Activated T-helper 1 cell treated with Interleukin-2 at 50 U/mL for 16 hours (primary cell): ENCODE measurements at places on chromosomes 7 and 10.

- DNase-seq = no peak
Measured at GRCh38 chr7:35365523-35365922, 111.6 kb upstream of the TBX20 start.

DNA sequence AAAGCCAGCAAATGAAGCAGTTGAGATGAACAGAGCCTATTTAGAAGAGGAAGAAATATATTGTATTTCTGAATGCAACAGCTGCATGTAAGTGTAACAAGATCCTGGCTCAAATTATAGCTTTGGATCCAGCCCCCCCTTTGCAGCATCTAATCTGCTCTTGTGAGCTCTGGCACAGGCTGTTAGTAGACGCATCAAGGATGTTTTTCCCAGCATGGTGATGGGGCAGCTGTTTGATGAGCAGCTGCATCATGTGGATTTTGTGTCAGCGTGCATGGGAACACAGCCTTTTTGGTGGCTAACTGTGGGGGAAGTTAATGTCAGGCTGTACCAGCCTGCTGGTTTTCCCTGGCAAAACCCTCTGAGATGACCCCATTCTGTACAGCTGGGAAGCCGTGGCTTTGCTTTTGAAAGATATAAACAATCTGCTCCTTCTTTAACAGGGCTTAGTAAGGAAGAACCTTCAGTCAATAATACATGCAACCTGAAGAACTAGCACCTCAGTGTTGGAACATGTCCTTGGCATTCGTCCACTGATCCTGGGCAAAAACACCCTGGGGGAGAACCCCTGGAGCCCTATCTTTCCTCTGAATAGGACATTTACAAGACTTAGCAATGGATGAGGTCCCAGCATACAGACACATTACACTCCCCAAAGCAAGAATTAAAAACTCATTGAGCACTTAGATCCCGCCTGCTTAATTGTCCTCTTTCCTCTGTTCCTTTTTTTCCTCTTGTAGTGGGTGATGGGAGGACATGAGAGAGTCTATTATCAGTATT lies 70.6 kb downstream of the NPS start:
- no peak for DNase-seq

DNA sequence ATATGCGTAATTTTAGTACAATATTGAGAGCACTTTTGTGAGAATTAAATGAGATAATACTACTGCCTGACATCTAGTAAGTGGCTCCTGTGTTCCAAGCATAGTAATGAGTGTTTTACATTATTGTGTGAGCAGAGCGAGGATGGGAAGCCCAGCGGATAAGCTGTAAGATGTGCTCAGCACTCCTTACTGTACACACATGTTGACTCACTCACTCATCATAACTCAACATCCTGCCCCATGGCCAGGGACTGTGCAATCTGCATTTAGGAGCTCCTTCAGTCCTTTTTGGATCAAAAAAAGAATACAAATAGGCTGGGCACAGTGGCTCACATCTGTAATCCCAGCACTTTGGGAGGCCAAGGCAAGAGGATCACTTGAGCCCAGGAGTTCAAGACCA lies 72.9 kb upstream of the NEBL start:
- no peak for DNase-seq

- no peak for DNase-seq
Measured at GRCh38 chr7:155529346-155529745, 17.0 kb downstream of the CNPY1 start.

DNA sequence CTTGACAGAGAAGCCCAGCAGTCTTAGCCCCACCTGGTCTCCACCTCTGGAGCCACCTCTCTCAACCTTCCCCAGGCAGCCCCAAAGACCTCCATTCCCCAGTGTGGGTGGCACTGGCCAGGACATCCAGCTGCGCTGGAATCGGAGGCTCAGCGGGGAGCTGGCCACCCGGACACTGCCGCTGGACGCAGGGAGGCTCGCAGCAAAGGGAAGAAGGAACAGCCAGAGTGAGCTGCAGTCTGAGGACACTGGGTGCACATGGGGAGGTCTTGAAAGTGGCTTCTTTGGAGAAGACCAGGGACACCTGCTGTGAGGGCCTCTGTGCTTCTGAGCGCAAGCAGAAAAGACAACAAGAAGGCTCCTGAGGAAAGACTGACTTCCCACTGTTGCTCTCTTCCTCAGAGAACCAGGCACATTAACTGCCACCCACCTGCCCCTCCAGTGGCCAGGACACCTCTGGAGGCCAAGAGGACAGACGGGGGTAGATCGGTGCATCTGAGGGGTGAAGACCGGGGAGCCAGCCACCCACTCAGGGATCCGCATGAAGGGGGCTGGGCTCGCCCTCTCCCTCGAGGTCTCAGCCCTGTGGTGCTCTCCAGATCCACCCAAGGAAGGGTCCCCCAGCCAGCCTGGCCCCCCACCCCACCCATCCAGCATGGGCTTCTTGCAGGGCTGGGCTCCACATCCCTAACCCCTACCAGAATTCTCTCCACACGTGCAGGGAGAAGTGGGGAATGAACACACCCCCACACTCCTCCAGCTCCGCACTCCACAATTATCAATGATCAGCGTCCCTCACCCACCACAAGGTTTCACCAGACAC lies 1.8 kb downstream of the CAMK2B start:
- DNase-seq = no peak

- DNase-seq = no peak
Measured at GRCh38 chr7:17293481-17293880, 5.0 kb upstream of the AHR start.

GRCh38 chr10:209357-209756 lies 74.1 kb downstream of the ZMYND11 start:
- DNase-seq = no peak

DNA sequence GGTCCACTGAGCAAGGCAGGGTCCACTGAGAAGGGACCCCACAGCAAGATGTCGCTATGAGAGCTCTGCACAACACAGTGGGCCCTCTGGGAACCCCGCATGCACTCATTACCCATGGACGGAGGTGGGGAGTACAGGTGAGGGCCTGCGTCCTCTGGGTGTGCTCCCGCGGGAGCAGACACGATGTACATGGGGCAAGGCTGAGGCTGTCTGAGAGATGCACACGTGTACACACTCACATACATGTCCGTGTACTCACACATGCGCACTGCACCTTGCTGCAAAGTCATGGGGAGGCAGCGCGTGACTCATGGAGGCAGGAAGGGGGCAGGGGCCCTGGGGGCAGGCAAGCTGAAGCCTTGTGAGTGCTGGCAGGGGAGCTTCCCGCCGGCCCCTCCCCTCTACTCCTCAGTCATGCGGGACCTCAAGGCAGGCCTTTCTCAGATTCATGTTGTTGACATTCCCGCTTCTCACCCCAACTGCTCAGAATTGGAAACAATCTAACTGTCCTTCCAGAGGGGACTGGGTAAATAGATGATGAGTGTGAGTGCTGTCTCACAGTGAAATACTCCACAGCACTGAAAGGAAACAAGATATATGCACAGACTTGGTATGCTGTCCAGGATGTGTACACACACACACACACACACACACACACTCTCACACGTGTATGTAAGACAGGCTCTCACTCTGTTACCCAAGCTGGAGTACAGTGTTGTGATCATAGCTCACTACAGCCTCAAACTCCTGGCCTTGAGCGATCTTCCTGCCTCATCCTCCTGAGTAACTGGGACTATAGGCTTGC lies 40.0 kb downstream of the GOLGA7B start:
- no peak for DNase-seq

DNA sequence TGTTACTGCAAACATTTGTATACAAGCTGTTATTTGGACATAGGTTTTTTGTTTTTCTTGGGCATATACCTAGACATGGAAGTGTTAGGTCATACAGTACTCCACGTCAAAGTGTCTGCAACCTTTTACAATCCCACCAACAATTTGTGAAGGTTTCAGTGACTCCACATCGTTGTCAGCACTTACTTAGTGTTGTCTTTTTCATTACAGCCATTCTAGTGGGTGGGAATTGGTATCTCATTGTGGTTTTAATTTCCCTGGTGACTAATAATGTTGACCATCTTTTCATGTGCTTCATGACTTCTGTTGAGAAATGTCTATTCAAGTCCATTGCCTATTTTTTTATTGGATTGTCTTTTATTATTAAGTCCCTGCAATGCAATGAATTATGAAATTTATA lies 95.0 kb downstream of the UBE3C start:
- no peak for DNase-seq

DNA sequence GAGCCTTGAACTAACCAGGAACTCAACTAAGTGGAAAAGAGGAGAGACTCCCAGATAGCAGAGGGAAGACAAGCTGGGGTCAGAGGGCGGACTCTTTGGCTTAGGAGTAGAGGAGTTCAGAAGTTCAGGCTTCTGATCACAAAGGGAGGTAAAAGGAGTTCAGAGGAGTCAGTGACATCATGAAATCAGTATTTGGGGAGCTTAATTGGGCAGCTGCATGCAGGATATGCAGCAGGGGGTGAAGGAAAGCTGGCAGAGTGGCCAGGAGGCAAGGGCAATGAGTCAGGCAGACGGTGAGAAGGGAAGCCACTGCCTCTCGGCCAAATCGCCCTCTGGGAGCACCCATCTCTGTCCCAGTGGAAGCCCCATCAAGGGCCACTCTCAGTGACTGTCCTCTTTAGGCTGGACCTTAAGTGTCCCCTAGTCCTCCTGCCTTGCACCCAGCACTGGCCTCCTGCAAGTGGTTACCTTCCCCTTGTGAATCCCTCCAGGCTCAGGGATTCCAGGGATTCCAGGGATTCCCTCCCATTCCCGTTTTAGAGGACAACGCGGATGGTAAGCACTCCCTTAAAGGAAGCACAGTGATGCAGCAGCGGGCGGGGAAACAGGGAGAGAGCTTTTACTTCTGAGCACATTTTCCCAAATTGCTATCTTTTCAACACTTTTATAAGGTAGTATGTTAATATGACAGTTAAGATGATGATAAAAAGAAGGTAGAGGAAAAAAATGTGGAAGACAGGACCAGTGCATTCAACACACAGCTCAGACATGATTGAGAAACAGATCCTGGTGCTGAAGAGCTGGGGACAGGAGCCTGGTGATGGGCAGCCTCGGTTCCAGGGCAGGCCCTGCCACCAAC lies 72.6 kb downstream of the KCNMA1 start:
- no peak for DNase-seq
